ENCODE measurements at places on chromosomes 1 and 21. TPM values are rescaled to one million over a fixed set of nuclear protein-coding genes. Genes with fewer than 3 reads are reported as not detected.

ETV3L gene
- not detected for total RNA-seq

CRB1 gene
- total RNA-seq = not detected

MNDA gene
- total RNA-seq = under 0.01 TPM

TFB2M gene
- 18.3 TPM for total RNA-seq

TDRD5 gene
- not detected for total RNA-seq

ASTN1 gene
- under 0.01 TPM for total RNA-seq

Data from osteoblast (primary cell).